ENCODE measurements at places on chromosomes 1 and 21. TPM values are rescaled to one million over a fixed set of nuclear protein-coding genes. Genes with fewer than 3 reads are reported as not detected.

TCEA3 gene
- 49.0 TPM for polyA plus RNA-seq

CNR2 gene
- 0.06 TPM for polyA plus RNA-seq

GRCh38 chr1:157915859-157916258, 74.3 kb upstream of the CD5L start:
- DNase-seq: no peak

- no peak for DNase-seq
These were observed 155.5 kb downstream of the KCNH1 start for GRCh38 chr1:210978316-210978973.

GRCh38 chr1:45612941-45613579, 10.8 kb downstream of the CCDC17 start:
- DNase-seq: no peak

DNA sequence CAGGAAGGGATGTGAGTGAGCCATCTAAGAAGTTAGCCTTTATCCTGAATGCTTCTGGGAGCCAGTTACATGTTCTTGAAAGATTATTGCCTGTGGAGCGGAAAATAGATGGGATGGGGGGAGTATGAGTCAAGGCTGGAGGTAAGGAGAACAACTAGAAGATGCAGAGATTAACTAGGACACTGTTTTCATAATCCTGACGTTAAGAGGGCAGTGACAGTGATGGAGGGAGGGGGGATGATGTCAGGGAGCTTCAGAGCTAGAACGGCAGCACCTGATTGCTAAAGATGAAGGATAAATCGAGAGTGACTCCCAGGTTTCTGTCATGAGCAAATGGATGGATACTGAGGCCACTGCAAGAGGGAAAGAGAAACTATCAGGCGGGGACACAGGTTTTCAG, 10.0 kb upstream of the RCSD1 start:
- DNase-seq: no peak

GRCh38 chr1:21265644-21266043, 24.6 kb downstream of the ECE1 start:
- DNase-seq: no peak
